Astrocyte of the spinal cord (primary cell): ENCODE measurements at places on chromosomes 1 and 21.

GRCh38 chr1:29856340-29857114, 620.2 kb downstream of the PTPRU start:
- no peak for DNase-seq

DNA sequence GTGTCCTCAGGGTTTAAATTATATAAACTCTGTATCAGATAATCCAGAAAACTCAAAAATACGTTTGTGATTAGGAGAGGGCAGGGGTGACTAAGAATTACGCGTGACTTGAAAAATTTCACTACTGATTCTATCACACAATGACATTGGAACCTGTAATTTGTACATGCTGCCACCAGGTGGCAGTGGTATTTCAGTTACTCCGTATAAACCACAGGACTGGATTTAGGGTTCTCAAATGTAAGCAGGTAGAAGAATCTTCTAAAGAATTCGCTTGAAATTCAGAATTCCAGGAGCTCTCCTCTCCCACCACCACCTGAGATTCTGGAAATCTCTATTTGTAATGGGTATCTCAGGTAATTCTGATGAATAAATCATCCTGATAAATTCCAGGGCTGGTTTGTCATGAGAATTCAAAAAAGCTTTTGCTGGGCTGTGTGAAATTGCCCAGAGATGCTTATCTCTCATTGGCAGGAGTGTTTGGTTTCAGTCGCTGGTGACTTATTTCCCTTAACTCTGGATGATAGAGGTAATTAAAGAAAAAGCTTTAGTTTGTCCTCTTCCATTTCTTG, 1.7 kb upstream of the KRTAP7-1 start:
- no peak for DNase-seq

DNA sequence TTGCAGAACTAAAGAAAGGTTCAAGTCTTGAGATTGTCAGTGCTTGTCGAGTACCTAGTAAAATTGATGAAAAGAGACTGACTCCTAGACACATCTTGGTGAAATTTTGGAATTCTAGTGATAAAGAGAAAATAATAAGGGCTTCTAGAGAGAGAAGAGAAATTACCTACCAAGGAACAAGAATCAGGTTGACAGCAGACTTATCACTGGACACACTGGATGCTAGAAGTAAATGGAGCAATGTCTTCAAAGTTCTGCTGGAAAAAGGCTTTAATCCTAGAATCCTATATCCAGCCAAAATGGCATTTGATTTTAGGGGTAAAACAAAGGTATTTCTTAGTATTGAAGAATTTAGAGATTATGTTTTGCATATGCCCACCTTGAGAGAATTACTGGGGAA, 16.3 kb downstream of the L1TD1 start:
- no peak for DNase-seq

- DNase-seq: no peak
These were observed 1.6 kb upstream of the AGT start for GRCh38 chr1:230715510-230715909.
